Suppressor macrophage treated with lipopolysaccharide for 4 hours (primary cell): ENCODE measurements at places on chromosomes 2 and 18.

DNA sequence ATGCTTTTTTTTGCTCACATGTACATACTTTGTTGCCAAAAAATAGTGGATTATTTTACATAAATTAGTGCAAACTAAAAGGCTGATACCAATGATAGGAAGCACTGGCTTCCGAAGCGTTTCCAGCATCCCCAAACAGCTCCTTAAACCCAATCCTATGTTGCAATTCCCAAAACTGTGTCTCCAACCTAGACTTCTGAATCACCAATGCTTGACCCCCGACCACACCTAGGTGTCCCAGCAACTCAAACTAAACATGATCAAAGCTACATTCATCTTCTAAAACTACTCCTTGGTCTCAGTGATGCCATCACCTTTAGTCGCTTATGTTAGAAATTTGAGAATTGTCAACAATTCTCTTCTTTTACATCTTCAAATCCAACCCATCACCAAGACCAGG lies 13.4 kb downstream of the ATP8B1 start:
- no peak for DNase-seq

DNA sequence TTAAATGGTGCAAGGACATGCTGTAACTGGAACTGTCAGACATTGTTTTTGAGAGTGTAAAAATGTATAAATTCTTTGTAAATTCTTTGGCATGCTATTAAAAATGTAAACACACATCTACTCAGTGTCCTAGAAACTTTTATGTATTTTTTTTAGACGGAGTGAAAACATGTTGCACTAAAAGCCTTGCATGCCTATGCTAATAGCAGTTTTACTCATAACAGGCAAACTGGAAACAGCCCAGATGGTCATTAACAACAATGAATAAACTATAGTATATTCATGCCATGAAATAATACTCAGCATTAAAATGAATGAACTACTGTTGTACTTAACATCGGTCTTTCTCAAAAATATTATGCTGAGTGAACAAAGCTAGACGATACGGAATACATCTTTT lies 954.8 kb upstream of the DDX18 start:
- DNase-seq = no peak

DNA sequence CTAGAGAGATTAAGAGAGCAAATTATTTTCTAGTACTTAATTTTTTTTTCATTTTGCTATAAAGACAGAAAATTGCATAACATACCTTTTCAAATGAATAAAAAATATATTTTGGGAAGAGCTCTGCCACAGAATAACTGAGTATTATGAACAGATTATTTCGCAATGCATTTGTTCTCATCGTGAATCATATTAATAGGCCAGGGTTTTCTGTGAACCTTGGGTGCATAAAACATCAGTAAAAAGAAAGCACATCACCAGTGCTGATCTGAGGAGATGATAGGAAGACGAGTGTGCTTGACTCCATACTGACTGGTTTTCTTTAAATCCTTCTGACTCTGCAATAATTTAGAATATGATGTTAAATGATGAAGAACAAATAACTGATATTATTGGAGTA lies 409.1 kb downstream of the CPS1 start:
- DNase-seq = no peak

DNA sequence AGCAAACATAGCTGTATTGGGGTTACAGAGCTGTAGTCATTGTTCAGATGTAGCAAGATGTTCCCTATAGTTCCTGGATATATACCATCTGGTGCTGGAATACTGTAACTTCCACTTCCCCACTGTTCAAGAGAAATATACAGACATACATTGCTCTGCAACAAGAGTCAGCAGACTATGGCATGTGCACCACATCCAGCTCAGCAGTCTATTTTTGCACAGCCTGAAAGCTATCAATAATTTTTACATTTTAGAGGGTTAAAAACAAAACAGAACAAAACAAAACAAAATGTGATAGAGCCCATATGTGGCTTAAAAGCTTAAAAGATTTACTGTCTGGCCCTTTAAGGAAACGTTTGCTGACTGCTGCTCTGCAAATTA lies 31.8 kb upstream of the VIT start:
- DNase-seq = no peak

DNA sequence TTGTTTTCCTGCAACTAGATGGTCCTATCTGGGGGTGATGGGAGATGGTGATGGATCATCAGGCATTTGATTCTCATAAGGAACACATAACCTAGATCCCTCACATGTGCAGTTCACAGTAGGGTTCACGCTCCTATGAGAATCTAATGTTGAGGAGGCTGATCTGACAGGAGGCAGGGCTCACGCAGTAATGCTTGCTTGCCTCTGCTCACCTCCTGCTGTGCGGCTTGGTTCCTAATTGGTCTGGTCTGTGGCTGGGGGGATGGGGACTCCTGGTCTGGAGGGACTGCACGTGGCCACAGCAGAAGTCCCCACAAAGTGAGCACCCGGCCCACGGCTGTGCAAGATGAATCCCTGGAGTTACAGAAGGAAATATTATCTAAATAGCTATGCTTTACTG lies 11.3 kb downstream of the MC5R start:
- no peak for DNase-seq

- no peak for DNase-seq
Measured at GRCh38 chr2:217909156-217909820, 93.5 kb downstream of the TNS1 start.

- no peak for DNase-seq
Measured at GRCh38 chr2:228224410-228224809, 42.9 kb upstream of the SPHKAP start.
